ENCODE measurements at places on chromosomes 13 and 19. TPM values are rescaled to one million over a fixed set of nuclear protein-coding genes. Genes with fewer than 3 reads are reported as not detected.

CNN1 gene
- total RNA-seq: not detected

CDX2 gene
- not detected for total RNA-seq

GRCh38 chr13:36366031-36366430 is 19.8 kb upstream of the SPART start:
- H3K4me3 ChIP-seq: no peak overlapping the region
- H3K27ac ChIP-seq: no peak overlapping the region
- no peaks in the 10 kb centered on the region for H3K36me3 ChIP-seq
- no peak for DNase-seq
- peaks cover 6% of the 10 kb centered on the region for H3K27me3 ChIP-seq
- no peaks in the 10 kb centered on the region for H3K4me1 ChIP-seq

- no peaks in the 10 kb centered on the region for H3K27me3 ChIP-seq
- no peak overlapping the region for H3K27ac ChIP-seq
- H3K36me3 ChIP-seq: no peaks in the 10 kb centered on the region
- DNase-seq: no peak
Measured at GRCh38 chr13:29791997-29792780, 58.2 kb downstream of the UBL3 start.

ERF gene
- 65.7 TPM for total RNA-seq

All from activated T-cell treated with anti-CD3 and anti-CD28 coated beads, Interleukin-2, amount 50 U/mL, for 72 hours (primary cell).